ENCODE measurements at places on chromosomes 2 and 18.

DNA sequence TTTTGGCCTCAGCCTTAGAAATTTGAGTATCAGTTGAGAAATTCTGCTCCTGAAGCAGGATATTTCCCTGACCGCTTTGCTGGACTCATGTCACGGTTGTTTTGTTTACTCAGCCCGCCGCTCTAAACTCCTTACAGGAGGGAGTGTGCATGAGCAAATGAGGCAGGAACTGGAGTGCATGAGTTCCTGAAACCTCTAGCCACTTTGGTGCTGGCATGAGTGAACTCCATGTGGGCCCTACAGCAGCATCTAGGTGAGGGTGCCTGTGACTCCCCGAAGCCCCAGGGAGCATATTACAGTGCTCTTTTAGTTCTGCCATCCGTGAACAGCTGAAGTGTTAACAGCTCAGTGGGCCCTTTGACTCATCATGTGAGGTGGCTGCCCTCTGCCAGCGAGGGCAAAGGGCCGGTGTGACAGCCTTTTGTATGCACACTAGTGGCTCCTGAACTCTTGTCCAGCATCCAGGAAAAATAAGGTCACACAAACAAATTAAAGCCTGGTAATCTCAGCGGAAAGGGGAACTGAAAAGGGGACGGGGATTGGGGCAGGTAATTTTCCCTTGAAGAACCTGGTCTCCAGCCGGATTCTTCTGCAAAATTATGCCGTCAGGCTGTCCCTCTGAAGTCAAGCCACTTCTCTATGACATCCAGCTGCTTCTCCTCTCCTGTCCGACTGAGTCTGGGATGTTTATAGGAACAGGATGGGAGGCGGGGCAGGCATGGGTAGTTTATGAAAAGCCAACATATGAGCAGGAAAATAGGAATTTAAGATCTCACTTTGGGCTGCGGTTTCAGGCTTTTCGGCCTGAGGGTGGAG is 1668.7 kb downstream of the SUCLG1 start:
- no peak for DNase-seq

DNA sequence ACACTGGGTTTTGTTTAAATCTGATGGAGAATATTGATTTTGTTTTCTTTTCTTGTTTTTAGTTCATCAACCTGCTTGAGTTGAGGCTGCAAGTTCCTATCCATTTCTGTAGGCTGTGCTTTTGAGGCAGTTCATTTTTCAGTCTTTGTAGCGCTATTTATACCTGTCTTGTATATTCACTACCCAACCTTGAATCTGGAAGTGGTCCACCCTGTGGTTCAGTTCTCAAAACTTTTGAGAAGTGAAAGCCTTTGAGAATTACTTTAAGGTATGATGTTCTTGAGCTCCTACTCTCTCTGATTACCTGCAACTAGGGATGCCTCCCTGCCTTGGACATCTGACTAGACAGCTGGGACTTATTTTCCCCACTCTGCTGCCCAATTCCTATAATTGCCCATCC is 53.5 kb upstream of the KCNE4 start:
- no peak for DNase-seq

DNA sequence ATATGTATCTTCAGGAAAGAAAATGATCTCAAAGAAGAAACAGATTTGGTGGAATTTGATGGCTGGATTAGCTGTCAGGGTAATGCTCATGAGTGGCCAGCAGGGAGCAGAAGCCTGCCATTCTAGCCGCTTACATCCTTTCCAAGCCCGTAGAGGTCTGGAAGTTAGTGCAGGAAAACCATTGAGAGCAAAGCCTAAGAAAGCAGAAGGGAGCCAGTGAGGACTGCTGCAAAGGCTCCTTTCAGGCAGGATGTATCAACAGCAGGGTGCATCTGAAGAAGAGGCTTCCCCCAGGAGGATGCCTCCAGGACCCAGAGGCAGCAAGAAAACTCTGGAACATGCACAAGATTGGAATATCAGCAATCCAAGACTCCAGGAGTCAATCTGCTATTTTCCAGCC is 22.9 kb upstream of the LBH start:
- DNase-seq, result peak; percentile 62

DNA sequence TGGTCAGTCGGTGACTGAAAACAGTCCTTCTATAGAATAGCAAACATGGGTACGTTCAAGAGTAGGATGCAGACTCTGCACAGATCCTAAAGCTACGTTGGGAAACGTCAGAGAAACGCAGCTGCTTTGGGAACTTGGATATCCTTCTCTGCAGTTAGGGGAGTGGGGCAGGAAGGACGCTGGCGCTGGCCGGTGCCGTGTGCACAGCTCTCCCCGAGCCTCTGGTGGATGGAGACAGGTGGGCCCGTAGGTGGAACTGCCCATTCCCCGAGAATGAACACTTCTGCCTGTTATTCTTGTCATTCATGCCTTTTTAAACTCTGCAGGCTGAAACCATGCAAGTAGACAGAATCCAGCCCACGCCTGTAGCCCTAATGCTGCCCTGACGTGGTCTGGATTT is 91.7 kb upstream of the MBOAT2 start:
- no peak for DNase-seq

DNA sequence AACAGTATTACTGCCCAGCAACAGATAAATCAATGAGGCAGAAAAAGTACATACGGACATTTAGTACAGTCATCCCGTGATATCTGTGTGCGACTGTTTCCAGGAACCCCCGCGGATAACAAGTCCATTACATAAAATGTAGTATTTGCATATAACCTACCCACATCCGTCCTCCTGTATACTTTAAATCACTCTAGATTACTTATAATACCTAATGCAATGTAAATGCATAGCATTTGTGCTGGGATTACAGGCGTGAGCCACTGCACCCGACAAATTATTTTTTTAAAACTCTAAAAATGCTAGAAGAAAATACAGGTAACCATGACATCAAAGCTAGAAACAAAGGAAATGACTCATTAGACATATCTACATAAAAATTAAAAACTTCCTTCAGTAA is 91.6 kb downstream of the FAM161A start:
- peak; percentile 15 for DNase-seq

GRCh38 chr2:12083081-12083581 is 336.7 kb downstream of the LPIN1 start:
- no peak for DNase-seq

All from OCI-LY7 (cell line).